ENCODE measurements at places on chromosomes 2 and 18. TPM values are rescaled to one million over a fixed set of nuclear protein-coding genes. Genes with fewer than 3 reads are reported as not detected.

DNA sequence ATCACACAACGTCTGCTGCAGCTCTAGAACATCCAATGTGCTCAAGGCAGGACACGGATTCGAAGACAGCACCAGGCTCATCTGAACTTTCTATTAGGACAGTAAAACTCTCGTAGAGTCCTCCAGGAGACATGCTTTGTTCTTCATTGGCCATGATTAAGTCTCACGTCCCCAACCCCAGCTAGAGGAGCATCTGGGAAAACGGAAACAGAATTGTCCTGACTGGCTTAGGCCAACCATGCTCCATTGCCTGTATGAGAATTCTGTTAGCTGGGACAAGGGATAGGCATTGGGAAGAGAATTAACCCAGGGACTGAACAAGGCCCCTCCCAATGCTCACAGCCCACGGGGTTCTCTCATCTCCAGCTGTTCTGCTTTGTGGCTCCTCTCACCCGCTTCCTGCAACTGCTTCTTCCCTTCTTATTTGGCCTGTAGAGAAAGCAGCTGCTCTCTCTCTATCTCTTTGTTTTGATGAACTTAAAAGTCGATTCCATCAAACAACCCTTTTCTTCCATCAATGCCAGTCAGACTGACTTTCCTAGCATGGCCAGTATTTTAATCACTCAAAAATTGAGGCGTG lies 75.6 kb downstream of the C1QL2 start:
- no peaks in the 10 kb centered on the region for H3K27me3 ChIP-seq
- no peak overlapping the region for H3K27ac ChIP-seq
- no peak for DNase-seq
- H3K36me3 ChIP-seq, result no peaks in the 10 kb centered on the region
- no peaks in the 10 kb centered on the region for H3K4me1 ChIP-seq

DNA sequence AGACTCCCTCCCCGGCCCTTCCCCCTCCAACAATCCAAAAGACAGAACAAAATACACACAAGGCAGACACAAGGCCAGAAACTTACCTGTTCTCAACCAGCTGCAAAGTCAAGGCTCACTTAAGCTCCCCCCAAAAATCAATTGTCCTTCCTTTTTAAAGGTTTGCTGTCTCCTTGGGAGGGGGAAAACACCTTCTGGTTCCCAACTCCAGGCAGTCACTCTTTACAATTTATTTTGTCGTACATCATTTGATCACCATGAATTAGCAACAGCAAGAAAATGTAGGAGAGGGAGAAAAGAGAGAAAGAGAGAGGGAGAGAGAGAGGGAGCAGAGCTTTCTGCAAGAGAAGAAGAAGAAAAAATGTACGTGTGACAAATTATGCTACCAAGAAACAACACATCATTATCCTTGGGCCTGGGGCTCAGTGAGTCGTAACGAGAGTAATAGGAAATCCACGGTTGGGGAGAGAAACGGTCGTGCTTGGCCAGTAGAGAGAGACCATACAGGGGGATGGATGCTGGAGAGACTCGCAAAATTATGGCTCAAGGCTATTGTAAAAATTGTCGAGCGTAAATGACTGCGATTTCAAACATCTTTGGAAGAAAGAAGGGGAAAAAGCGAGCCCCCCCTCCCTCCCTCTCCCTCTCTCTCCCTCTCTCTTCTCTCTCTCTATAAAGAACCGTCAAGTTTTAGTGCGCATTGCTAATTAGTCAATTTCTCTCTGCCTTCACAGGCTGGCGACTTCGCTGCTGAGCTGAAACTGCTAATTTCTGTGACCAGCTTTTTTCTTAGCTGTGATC lies at the start of gene KLHL14:
KLHL14 (minus strand) TSS at position 443 of the 801 bp plus-strand sequence. CDS start 2,432 bp downstream, outside the sequence.
- H3K4me1 ChIP-seq, result peaks cover 6% of the 10 kb centered on the region
- DNase-seq, result no peak
- no peaks in the 10 kb centered on the region for H3K36me3 ChIP-seq

GRCh38 chr2:45145073-45145899 lies 136.0 kb upstream of the SIX2 start:
- DNase-seq, result no peak
- no peaks in the 10 kb centered on the region for H3K36me3 ChIP-seq
- H3K4me1 ChIP-seq, result no peaks in the 10 kb centered on the region
- no peaks in the 10 kb centered on the region for H3K27me3 ChIP-seq
- no peak overlapping the region for H3K27ac ChIP-seq

- no peak overlapping the region for H3K4me3 ChIP-seq
- H3K27me3 ChIP-seq, result no peaks in the 10 kb centered on the region
- H3K36me3 ChIP-seq, result no peaks in the 10 kb centered on the region
- H3K27ac ChIP-seq, result no peak overlapping the region
- no peak for DNase-seq
These were observed 124.6 kb downstream of the LRATD1 start for GRCh38 chr2:14756981-14757657.

GRCh38 chr2:47617523-47618271 lies 165.2 kb upstream of the MSH6 start:
- H3K4me3 ChIP-seq, result no peak overlapping the region
- no peaks in the 10 kb centered on the region for H3K27me3 ChIP-seq
- no peaks in the 10 kb centered on the region for H3K4me1 ChIP-seq

- H3K4me1 ChIP-seq, result no peaks in the 10 kb centered on the region
- H3K27me3 ChIP-seq, result no peaks in the 10 kb centered on the region
- no peaks in the 10 kb centered on the region for H3K36me3 ChIP-seq
- H3K27ac ChIP-seq, result no peak overlapping the region
- no peak for DNase-seq
These were observed 180.3 kb upstream of the PARD3B start for GRCh38 chr2:204364860-204365535.

DNA sequence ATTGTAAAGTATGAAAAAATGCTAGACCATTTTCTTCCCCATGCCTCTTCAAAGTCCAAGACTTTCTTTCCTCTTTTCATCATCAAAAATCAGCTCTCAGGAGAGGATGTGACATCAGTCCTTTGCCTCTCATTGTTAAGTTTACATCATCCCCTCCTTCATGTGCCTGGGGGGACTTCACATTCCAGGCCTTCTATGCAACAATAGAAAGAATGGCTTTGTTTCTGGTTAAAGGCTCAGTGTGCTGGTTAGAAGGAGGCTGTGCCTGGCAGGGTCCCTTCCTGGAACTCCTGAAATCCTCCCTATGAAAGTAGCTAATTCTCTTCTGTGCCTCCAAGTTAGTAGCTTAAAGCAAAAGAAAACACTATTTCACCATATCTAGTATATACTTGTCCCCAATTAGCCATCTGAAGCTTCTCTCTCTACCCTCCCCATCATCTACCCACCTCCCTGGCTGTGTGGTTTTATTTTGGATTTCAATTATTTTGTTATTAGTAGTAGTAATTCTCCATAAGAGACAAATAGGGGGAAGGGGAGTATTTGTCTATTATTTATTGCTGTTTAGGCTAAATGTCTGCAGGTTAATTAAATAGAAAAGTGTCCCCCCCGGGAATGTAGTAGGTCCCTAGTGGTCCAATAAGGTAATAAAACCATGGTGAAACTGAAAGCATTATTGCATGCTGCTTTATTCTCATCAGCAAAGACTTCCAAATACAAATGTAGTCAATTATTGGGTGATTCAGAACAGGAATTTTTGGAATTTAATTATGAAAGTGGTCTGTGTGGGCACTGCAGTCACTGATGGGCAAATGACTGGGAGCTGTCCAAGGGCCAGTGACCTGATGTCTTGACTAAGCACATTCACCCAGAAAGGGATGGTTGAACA lies 69.0 kb downstream of the CPO start:
- DNase-seq, result peak; percentile 30
- H3K4me1 ChIP-seq, result no peaks in the 10 kb centered on the region
- H3K36me3 ChIP-seq, result no peaks in the 10 kb centered on the region
- H3K4me3 ChIP-seq, result no peak overlapping the region
- H3K27me3 ChIP-seq, result no peaks in the 10 kb centered on the region

- no peak overlapping the region for H3K4me3 ChIP-seq
- no peaks in the 10 kb centered on the region for H3K27me3 ChIP-seq
- H3K4me1 ChIP-seq, result no peaks in the 10 kb centered on the region
- no peaks in the 10 kb centered on the region for H3K36me3 ChIP-seq
These were observed 234.7 kb downstream of the TMX3 start for GRCh38 chr18:68480196-68480595.

Gene BUB1
- total RNA-seq, result 2.2 TPM

Gene SIX3
- total RNA-seq, result not detected

Gene ACKR3
- 39.4 TPM for total RNA-seq
